ENCODE measurements at places on chromosomes 11 and 22.

DNA sequence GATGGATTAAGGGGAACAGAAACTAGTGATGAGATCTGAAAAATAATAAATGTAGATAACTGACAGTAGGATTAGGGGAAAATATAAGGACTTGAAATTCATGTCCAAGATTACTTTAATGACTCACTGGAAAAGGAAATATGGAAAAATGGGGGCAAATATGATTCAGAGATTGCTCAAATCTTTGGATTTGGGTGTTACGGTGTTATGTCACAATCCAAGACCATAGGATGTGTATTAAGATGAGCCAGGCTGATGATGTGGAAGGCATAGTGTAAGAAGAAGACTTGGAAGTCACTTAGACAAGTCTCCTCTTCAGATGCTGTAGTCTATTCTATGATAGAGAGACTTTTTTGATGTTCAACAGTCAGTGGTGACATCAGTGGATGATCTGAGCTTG lies 323.7 kb downstream of the LUZP2 start:
- no peak for DNase-seq

- no peak for DNase-seq
Measured at GRCh38 chr11:1949302-1949701, 2.2 kb downstream of the MRPL23 start.

- DNase-seq: no peak
Measured at GRCh38 chr11:69156673-69157155, 979 bp downstream of the SMIM38 start.

DNA sequence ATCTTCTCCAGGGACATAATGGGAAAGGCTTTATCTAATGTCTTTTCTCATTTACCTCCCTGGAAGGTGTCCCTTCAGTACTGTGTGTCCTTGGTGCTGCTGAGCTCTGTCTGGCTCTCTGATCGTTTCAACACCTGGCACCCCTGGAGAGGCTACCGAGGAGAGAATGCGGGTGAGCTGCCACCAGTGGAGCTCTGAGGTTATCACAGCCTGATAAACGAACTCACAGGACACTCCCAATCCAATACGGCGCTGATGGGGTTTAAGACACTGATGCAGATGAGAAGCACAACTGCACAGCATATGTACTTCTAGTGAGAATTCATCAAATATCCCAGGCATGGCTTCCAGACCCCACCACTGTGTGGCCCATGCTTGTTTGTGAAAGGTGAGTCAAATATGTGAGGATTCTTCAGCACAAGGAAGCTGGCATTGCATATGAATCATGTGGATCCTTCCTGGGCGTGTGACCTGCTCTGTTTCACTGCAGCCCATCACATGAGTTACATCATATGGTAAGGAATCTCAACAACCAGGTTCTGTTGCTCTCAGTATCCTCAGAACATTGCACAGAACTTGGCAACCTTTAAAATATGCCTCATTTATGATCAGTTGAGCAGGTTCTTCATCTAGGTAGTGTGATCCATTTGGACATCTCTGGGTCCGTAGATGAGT lies 34.8 kb upstream of the VWA5A start:
- no peak for DNase-seq

- DNase-seq: no peak
Measured at GRCh38 chr22:24494528-24495364, at the start of gene UPB1. Gene UPB1 (plus strand): TSS chr22:24495332. CDS start chr22:24495404, 72 bp downstream.
